Vein endothelial cell (primary cell): ENCODE measurements at places on chromosomes 11 and 22. TPM values are rescaled to one million over a fixed set of nuclear protein-coding genes. Genes with fewer than 3 reads are reported as not detected.

OR51V1 gene
- not detected in 2 replicates for total RNA-seq

OR5B21 gene
- not detected in 2 replicates for total RNA-seq

GAB4 gene
- not detected in 2 replicates for total RNA-seq

GANAB gene
- 223 and 259 TPM in 2 replicates for total RNA-seq

MYBPC3 gene
- total RNA-seq: not detected in 2 replicates

BLID gene
- 6.8 and 8.2 TPM in 2 replicates for total RNA-seq

OR51B4 gene
- not detected in 2 replicates for total RNA-seq

CD3D gene
- total RNA-seq: not detected in 2 replicates

CRYBA4 gene
- total RNA-seq: not detected in 2 replicates

PRAME gene
- total RNA-seq: not detected in 2 replicates

FAT3 gene
- total RNA-seq: 0.10 and 0.33 TPM in 2 replicates

POU2AF2 gene
- total RNA-seq: not detected in 2 replicates

KBTBD3 gene
- total RNA-seq: 3.3 TPM in 2 replicates

VPREB3 gene
- total RNA-seq: not detected in 2 replicates

CRYAB gene
- total RNA-seq: 0.65 and 1.6 TPM in 2 replicates

MUC5B gene
- not detected in 2 replicates for total RNA-seq

TSGA10IP gene
- not detected in 2 replicates for total RNA-seq

ROBO4 gene
- total RNA-seq: 505 and 745 TPM in 2 replicates

SLC6A5 gene
- total RNA-seq: not detected in 2 replicates

OR4X2 gene
- not detected in 2 replicates for total RNA-seq

TUG1 gene
- total RNA-seq: 71.9 and 82.6 TPM in 2 replicates

SLC22A9 gene
- not detected in 2 replicates for total RNA-seq

RAB36 gene
- 1.6 and 2.8 TPM in 2 replicates for total RNA-seq

APOA1 gene
- not detected in 2 replicates for total RNA-seq

TREH gene
- total RNA-seq: not detected in 2 replicates

MUC5AC gene
- total RNA-seq: not detected in 2 replicates

GLYAT gene
- total RNA-seq: not detected in 2 replicates

OR5P2 gene
- total RNA-seq: 0.33 TPM in 1 of 2 replicates, not detected in the other
